ENCODE measurements at places on chromosomes 6 and 20.

DNA sequence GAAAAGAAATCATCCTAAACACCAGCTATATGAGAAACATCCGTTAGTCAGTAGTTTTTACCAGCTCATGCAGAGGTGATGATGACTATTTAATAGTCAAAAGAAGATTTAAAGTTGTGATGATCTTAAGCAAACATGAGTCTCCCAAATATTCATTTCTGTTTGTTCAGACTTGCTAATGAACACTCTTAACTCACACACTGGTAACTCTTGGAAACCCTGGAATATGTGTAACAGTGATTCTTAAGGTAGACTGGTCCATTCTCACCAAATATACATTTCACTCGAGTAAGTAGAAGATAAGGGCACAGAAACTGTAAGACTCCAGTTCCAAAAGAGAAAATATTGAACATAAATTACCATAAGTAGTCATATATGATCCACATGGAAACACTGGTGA, 29.1 kb downstream of the RSPO3 start:
- no peak for DNase-seq

DNA sequence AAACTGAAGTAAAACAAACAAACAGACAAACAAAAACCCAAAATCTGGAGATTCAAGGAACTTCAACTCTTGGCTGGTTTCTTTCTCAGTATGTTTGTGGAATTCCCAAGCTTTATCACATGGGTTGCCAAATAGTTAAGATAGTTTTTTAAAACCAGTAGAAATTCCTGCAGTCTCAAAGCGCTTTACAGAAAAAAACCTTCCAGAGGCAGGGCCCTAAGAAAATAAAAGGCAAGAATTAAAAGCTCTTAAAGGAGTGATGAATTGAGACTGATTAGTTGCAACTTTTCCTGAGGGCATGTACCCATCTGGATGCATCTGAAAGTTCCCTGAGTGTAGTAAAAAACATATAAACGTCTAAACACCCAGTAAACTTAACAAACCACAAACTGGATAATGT, 25.9 kb upstream of the PTCHD4 start:
- DNase-seq: no peak

GRCh38 chr6:66210964-66211363, 503.9 kb upstream of the EYS start:
- DNase-seq: no peak

DNA sequence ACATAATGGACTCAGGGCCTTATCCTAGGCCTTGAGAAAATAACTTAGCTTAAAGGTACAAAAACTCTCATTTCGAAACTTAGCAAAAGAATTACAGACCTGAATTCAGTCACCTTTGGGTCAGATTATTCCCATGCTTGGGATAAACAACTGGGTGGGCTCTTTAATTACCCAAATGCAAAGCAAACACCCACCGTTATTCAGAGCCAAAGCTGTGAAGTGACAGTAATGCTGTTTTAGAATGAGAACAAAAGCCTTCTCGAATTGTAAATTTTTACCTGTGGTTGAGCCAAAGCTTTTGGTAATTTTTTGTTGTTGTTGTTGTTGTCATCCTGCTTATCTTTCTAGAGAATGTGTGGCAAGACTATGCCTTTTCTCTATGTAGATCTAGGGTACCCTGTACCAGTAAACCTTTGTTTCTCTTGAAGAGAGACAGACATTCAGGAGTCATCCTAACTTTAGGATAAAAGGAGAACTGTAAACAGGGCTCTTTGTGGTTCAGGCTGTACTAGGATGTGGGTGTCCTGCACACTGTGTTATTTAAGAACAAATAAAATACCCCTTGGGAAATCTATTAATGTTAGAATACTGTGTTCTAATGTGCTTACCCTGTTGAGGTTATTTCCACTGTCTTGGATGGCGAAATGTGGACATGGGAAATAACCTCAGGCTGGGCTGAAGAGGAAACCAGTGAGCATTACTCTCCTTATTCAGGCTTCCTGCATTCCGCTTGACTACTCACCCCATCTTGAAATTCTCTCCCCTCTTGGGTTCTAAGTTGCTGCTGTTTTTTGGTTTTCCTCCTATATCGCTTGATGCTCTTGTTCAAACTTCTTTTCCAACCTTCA, 480.7 kb downstream of the CD83 start:
- no peak for DNase-seq

DNA sequence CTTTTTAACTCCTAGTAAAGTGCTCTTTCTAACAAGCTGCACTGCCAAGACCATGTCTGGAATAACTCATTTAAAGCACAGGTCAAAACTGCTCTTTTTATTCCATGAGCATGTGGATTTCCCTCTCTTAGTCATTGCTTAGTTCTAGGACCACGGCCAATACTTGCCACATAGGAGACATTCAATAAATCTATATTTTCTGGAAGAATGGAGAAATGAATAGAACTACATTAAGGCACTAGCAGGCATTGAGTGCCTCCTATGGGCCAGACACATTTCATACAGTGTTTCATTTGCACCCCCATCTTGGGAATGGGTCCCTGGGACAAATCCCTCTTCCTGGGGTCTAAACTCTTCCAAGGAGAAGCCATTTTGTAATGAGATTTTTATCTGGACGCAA, 552.8 kb upstream of the CITED2 start:
- DNase-seq: no peak

DNA sequence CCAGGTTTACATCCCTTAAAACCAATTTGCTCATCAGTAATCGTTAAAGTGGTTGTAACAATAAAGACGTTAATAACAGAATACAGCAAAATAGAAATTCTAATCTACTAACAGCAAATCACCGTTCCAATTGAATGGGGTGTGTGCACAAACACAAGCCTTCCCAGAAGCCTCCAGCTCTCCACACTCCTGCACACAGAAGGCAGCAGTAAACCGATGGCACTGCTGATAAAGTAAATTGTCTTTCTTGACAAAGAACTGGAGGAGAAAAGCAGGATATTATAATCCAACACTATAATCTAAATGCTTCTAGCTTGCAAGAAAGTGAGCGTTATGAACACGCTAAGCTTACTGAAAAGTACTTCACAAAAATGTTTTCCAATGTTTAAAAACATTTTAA, 7.0 kb downstream of the ZNF217 start:
- no peak for DNase-seq

DNA sequence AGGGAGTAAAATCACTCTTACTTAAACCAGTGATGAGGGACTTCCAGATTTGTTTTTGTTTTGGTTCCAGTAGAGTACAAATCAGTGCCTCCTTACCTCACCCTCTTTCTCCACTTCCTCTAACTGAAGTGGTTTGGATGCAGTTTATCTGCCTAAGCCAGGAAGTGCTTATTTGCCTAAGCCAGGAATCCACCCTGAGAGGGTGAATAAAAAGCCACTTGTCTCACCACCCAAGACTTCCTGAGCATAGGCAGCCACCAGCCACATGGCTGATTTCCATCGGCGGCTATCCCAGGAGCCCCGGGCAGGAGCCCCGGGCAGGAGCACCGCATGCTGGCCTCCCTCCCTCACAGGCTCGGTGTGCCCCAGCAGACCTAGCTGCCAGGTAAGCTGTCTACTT, 12.0 kb downstream of the LRP11 start:
- no peak for DNase-seq

- DNase-seq: no peak
These were observed 6.0 kb upstream of the MRAP2 start for GRCh38 chr6:84027340-84028181.

- DNase-seq: no peak
These were observed 73.7 kb downstream of the GMDS start for GRCh38 chr6:2171728-2172127.

DNA sequence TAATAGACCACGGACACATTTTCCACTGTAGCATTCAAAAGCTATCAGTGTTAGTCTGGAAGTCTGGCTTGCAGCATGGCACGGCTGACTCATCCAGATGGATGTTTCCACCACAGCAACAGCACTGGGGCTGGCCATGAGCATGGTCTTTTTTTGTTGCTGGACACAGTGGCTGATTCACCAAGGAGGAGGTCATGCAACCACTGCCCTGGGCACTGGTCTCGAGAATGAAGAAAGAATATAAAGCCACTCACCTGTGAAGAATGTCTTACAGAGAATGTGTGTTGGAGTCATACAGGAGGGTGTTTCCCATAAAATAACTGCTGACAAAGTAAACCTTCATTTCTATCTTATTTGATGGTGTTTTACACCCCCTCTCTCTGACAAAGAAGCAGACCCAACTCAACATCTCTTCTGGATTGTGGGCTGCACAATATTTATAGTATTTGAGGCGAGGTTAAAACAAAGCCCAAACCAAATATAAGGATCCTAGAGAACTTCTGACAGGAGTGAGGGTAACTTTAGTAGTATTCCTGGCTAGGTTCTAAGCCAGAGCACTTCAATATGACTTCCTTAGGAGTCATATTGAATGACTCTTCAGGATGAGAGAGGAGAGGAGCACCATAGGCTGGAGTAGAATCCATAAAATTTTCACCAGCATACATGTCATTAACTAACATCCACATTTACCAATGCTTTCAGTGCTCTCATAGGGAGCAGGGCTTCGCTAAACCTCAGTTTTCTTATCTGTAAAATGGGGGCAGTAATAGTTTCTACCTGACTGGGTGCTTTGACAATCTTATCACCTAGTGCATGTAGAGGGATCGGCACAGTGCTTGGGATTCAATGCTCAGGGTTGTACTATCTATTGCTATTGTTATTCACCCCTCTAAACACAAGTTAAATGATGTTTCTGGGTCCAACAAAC, 121.4 kb downstream of the KIF13A start:
- no peak for DNase-seq

DNA sequence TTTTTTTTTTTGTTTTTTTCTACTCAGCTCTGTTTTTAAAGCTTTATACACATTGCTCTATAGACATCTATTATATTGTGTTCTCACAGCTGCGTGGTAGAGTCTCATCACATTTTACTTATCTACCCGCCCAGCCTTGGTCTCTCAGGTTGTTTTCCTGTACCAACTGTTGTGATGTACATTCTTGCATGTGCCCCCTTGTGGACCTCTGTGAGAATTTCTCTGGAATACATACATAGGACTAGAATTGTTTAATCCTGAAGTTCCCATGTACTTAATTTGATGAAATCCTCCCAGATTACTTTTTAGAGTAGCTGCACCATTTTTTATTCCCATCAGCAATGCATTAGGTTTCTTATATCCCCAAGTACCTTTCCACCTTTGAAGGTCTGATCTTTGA, 40.4 kb upstream of the TINAG start:
- no peak for DNase-seq

DNA sequence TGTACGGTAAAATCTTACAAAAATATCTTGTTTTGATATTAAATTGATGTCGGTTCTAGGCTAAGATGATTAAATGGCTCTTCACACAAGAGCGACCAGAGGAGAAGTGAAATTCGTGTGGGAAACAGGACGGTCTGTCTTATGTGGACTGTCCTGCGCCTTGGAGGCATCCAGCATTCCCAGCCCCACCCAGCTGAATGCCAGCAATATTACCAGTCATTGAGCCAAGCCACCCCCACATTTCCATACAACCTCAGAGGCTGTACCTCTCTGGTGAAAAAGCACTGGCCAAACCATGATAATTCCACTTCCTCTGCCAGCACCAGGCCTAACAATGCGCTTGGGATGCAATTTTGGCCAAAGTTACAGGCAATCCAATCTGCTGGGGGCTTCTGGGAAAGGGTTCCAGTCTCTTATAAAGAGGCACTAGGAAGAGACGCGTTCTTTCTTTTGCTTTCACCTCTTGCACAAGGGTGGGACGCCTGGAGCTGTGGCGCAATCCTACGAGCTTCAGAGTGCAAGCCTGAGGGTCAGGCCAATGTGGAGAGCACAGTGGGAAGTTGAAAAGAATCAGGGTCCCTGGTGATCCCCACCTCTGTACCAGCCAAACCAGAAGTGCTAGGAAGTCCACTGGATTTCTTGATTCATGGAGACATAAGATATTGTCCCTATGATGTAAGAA, 213.1 kb downstream of the PREX1 start:
- DNase-seq: no peak

GRCh38 chr6:92706976-92707375, 712.4 kb downstream of the EPHA7 start:
- DNase-seq: no peak

DNA sequence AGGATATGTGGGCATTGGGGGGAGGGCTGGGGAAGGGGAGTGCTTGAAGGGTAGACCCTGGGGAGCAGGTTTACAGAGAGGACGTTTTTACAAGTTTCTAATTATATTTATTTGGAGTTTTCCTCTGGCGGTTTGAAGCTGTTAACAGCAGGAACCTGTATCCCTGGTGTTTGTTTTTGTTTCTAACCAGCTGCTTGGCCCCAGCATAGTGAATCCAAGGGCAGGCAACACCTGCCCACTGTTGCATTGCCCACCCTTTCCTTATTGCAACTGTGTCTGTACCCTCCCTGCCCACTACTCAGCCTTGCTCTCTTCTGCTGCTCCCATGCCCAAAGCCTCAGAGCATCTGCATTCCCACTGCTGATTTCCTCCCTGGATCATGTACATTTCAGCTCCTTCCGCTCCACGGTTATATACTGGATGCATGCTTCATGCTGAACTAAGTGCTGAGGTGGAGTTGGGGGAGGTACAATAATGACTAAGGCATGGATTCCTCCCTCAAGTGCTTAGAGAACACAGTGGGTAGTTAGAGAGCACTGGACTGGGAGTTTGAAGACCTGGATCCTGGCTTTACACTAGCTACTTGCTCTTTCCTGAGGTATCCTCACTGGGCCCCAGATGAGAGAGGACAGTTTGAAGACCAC, 6.0 kb downstream of the SCUBE3 start:
- DNase-seq: no peak

DNA sequence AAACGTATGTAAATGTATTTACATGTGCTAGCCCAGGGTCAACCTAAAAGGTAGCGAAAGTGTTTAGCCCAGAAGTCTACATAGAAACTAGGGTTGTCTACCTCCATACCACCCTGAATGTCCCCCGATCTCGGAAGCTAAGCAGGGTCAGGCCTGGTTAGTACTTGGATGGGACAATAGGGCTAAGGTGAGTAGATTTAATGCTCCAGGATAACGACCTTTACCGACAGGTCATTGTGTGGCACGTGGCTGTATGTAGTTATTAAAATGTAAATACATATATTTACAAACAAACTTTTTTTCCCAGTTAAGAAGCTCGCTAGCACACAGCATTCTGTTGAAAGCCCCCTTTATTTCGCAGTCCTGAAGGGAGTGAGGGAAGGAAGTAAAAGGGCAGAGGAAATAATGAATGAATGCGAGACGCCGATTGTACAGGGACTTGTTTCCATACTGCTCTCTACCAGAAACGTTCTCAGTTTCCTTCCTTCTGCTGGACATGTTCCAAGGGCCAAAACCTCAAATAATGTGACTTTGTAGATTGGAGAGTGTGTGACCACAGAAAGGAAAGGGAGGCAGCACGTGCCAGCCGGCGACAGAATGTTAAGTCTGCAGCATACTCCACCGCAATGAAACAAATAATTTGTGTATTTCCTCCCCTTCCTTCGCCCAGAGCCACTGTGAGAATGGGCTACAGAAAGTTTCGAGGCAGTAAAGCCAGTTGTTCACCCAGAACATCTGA, 612 bp downstream of the ADAT2 start:
- no peak for DNase-seq

GRCh38 chr6:111817451-111818120, 55.7 kb downstream of the FYN start:
- DNase-seq: no peak

- no peak for DNase-seq
These were observed 553.9 kb downstream of the PTPRT start for GRCh38 chr20:42635699-42636411.

- no peak for DNase-seq
These were observed 121.6 kb downstream of the PREX1 start for GRCh38 chr20:48706116-48706656.

- no peak for DNase-seq
These were observed 80.1 kb downstream of the GMDS start for GRCh38 chr6:2165286-2165685.

All from bone marrow (tissue), 2 donors.